ENCODE measurements at places on chromosomes 12 and 14.

- no peak for DNase-seq
Measured at GRCh38 chr14:89243741-89244140, 173.3 kb downstream of the FOXN3 start.

DNA sequence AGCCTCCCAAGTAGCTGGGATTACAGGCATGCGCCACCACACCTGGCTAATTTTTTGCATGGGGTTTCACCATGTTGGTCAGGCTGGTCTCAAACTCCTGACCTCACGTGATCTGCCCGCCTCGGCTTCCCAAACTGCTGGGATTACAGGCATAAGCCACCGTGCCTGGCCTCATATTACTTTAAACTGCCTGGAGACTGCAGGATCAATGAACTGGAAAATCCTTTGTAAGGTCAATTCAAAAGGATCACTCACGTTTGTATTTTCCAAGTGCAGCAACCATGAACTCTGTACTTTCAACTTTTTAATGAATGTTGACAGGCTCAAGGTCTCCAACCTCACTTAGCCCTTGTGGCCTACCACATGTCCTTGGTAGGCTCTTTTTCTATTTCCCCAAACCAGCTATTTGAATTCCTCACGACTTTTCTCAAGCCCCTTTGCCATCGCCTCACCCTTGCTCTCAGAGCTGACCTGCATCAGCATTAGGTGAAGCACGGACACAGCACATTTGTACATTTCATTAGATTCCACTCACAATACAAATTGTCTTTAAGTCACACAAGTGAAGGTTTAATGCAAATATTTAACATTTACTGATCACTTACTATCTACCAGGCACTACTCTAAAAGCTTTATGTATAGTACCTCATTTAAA is 42.2 kb upstream of the GCH1 start:
- no peak for DNase-seq

- DNase-seq = peak; percentile 89
Measured at GRCh38 chr12:9810671-9811070, 16.6 kb upstream of the KLRF1 start.

DNA sequence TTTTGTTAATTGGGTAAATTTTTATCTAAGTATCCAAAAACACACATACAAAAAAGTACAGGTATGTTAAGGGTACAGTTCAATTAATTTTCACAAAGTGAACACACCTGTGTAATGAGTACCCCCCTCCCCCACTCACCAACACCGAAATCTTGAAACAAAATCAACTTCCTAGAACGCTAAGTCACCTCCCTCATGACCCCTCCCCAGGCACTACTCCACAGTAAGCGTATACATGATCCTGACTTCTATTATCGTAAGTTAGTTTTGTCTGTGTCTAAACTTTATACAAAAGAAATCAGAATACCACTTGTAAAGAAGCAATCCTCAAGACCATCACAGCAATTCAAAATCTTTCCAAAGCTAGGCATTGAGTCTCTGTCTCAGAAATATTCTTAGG is 100.5 kb downstream of the MED13L start:
- no peak for DNase-seq

DNA sequence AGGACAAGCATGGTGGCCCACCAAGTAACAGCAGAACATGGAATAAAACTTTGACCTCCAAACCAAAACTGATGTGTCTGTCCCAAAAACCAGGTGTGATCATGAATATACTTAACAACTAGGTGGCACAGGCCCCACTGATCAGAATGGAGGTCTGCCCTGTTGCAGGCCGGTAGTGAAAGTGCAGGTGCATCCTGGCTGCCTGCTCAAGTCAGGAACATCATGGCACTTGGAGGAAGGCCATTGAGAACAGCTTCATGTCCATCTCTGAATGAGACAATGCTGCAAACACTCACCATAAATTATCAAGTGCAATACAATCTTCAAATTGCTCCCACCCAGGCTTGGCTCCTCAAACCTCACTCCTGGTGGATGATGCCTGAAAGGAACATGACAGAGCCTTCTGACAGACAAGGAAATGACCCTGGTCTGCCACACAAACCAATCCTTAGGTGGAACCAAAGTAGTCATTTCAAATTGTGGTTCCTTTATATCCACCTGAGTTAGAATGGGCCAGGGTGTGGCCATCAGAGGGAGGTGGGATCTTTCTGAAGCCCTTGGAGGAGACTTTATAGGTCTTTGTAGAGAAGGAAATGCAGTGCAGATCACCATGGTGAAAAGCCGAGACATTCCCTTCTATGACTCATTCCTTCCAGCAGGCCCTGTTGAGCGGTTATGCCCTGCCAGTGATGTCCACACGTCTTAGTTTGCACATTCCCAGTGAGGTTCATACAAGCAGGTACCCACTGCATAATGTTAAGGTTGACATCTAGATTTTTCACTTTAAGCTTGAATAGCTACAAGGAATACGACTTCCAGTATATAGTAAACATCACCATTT is 36.0 kb downstream of the EGLN3 start:
- DNase-seq = no peak

DNA sequence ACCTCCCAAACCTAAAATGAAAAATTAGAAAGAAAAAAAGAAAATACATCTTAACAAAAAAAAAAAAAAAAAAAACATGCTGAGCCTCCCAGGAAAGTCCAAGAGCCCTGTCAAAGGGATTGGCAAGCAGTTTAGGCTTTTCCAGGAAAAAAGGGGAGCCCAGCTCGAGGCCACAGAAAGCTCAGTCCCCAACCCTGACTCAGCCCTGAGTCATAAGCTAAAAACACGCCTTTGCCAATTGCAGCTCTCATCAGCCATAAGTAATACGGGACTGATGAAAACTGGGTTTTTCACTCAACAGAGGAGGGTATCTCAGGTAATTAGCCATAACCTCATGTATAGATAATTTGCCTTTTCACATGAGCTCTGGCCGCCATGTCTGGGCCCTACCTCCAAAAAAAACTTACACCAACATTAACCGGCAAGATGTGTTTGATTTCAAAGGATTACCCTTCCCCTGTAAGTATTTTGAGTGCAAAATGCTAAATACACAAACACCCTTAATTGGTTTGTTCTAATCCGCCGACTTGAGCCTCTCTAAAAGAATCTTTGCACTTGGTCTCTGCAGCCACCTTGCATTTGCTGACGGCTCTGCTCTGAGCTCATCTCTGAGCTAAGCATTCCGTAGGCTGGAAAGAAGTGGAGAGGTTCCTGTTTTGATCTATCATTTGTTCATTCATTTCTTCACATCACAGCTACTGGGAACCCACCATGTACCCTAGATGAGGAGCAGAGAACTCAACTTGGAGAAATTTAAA is 319.2 kb downstream of the BCL11B start:
- DNase-seq = peak; percentile 76

DNA sequence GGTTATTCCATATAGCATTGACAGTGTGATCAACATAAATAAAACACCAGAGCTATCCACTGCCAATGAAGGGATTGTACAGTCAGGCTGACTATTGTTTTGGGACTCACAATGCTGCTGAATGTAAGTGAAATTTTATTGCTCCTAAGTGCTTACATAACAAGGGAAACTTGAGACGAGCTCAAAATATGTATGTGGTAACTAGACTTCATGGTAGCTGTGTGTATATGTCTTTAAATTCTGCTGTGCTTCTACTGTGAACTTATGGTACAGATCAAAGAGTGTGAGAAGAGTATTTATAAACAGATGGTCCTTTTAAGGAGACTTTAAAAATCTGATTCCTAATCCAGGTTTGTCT is 6.9 kb downstream of the FLRT2 start:
- DNase-seq = no peak

Measured in inflammatory macrophage treated with lipopolysaccharide for 4 hours (primary cell).